ENCODE measurements at places on chromosomes 4 and X.

- DNase-seq, result no peak
Measured at GRCh38 chr4:55637272-55637820, 1.2 kb upstream of the NMU start.

DNA sequence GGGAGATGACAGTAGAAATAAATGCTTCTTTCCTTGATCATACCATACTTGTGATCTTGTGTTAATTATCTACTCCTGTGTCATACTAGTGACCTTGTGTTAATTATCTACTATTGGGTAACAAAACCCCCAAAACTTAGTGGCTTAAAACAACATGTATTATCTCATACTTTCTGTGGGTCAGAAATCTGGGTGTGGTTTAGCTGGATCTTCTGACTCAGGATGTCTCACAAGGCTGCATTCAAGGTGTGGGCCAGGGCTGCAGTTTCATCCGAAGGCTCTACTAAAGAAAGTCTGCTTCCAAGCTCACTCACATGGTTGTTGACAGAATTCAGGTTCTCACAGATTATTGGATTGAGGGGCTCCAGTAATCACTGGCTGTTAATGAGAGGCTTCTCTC lies 70.3 kb upstream of the NDP start:
- DNase-seq, result no peak

DNA sequence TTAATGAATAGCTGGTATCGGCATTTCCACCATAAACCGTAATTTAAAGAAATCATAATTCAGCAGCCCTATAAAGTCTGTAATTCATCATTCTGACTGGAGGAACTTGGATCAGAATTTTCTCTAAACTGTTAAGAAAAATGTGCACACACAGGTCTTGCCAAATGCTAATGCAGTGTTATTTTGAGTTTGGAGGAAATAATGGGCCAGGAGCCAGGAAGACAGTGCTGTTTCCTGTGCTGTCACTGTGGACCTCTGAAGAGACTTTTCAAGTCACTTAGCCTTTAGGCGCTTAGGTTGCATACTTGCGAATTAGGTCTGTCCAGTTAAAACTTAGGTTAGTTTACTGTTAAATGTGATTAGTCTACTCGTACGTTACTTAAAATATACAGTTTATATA lies 137.5 kb upstream of the ANXA3 start:
- DNase-seq, result no peak

GRCh38 chr4:16026160-16026761 lies 57.6 kb downstream of the PROM1 start:
- DNase-seq, result peak; percentile 22

DNA sequence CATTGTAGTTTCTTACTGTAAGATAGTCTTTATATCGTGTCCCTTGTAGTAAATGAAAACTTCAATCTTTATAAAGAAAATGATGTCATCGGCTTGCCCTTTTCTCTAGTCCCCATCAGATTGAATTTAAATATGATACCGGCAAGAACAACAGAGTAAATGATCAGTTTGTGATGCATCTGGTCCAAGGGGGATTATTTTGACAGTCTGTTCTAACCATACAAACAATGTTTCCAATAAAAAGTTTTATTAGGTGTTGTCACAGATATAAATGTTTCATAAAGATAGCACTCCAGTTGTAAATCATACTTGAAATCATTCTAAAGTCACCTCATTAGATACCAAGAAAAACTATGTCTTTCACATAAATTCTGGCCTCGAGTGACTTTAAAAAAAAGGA lies 72.3 kb downstream of the SLC9A6 start:
- DNase-seq, result no peak

- DNase-seq, result no peak
Measured at GRCh38 chr4:153771046-153771445, 11.2 kb upstream of the RNF175 start.

GRCh38 chr4:3880615-3881120 lies 114.5 kb downstream of the ADRA2C start:
- peak; percentile 23 for DNase-seq

DNA sequence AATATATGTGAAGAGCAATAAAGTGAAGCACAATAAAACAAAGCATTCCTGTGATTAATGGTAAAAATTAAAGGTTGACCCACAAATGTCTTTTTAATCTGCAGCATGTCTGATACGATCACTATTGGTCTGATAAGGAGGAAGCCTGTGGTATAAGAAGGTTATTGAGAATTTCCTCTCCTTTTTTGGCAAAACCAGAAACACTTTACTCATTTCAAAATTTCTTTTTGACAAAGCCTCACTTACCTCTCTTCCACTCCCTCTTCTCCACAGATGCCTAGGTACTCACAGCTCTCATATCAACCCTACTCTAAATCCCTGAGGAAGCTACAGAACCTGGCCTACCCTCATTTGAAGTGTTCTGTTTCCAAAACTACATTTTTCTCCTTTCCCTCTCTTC lies 56.1 kb downstream of the TSPAN5 start:
- no peak for DNase-seq

- DNase-seq, result no peak
Measured at GRCh38 chr4:141642711-141643110, 6.3 kb downstream of the IL15 start.

GRCh38 chrX:121283921-121284320 lies 236.5 kb downstream of the GLUD2 start:
- DNase-seq, result no peak

- no peak for DNase-seq
Measured at GRCh38 chr4:83208371-83209365, 75.9 kb downstream of the COQ2 start.

- DNase-seq, result no peak
Measured at GRCh38 chrX:2484256-2484655, 16.5 kb downstream of the DHRSX start.

DNA sequence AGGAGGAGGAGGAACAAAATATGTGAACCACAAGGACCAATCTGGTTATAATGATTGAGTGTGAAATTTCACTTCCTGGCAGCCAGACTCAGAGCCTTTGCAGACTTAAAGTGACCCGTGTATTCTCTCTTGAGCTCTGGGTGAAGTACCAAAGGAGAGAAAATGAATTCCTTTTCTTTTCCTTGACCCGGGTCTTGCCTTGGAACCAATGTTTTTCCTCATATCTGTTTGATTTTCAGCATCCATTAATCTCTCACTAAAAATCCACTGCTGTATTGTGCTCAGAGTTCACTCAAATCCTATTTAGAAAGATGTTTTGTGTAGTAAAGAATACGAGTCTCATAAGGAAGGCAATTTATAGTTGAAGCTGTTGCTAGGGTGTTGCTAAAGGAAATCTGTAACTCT lies 78.3 kb upstream of the C1QTNF7 start:
- DNase-seq, result no peak

DNA sequence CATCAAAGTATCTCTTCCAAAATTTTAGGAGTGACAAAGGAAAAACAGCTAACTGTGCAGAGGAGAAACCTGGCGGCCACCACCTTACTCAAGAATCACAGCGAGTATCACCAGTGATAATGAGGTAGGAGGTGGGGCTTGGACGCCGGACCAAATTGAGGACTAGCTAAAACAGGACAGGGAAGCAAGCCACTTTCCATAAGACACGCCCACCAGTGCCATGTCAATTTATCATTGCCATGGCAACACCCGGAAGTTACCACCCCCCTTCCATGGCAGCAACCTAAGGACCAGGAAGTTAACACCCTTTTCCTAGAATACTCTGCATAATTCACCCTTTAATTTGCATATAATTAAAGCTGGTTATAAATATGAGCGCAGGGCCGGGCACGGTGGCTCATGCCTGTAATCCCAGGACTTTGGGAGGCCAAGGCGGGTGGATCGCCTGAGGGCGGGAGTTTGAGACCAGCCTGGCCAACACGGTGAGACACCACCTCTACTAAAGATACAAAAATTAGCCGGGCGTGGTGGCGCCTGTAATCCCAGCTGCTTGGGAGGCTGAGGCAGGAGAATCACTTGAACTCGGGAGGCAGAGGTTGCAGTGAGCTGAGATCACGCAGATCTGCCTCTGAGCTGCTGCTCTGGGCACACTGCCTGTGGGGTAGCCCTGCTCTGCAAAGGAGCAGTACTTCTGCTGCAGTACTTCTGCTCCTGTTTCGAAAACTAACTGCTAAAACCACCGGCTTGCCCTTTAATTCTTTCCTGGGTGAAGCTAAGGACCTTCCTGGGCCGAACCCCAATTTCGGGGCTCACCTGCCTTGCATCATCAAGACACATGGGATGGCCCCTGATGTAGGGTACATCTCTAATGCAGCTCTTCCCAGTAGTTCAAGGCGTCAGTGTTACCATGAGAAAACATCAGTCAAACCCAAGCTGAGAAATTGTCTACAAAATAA lies 116.7 kb downstream of the HMX1 start:
- no peak for DNase-seq

GRCh38 chr4:8793571-8794160 lies 78.0 kb downstream of the HMX1 start:
- DNase-seq, result no peak

- DNase-seq, result peak; percentile 73
Measured at GRCh38 chrX:72498782-72499181, 73.9 kb downstream of the HDAC8 start.

GRCh38 chrX:14923761-14924160 lies 50.5 kb downstream of the MOSPD2 start:
- DNase-seq, result no peak

DNA sequence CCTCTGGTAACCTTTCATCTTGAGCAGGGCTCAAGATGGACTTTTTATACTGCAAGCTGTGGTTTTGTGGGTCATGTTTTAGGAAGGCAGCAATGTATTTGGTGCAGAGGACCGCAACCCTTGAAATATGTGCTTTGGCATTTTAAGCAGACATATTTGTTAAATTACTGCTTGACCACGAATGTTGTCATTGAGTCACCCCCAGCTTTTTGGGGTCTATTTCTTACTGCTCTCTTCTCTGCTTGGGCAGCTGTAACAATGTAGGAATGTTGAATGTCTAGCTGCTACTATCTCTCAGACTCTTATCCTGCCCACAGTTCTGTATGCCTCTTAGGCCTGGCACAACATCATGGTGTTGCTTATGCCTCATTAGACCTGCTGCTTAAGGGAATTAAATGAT lies 6.0 kb downstream of the RBPJ start:
- DNase-seq, result no peak

- DNase-seq, result peak; percentile 72
Measured at GRCh38 chrX:149010853-149011224, 494.3 kb downstream of the IDS start.

DNA sequence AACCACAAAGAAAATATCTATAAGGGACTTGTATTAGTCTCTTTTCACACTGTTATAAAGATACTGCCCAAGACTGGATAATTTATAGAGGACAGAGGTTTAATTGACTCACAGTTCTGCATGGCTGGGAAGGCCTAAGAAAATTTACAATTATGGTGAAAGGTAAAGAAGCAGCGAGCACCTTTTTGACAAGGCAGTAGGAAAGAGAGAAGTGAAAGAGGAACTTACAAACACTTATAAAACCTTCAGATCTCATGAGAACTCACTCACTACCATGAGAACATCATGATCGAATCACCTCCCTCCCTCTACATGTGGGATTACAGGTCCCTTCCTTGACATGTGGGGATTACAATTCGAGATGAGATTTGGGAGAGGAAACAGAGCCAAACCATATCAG lies 856.0 kb downstream of the TRAM1L1 start:
- no peak for DNase-seq

DNA sequence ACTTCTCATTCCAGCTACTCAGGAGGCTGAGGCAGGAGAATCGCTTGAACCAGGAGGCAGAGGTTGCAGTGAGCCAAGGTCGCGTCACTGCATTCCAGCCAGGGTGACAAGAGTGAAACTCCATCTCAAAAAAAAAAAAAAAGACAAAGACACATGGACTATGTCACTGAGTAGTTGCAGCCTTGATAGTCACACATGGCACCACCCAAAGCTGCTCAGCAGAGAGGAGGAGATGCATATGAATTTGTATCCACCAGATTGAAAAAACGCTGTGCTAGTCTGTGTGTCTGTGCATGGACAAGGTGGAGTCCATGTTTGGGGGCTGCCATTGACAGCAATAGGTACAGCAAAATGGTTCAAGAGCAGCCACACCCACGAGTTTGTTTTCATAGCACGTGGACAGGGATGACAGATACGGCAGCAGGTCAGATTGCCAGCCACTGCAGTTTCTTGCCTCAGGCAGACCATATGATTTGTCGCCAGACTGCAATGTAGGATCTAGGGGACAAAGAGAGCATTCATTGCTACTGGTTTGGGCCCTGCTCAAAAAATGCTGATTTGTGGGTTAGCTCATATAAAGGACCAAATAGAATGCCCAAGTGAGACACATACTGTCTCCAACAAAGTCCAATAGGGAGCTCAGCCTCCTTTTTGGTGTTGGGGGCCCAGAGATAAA lies 89.9 kb downstream of the CEP135 start:
- no peak for DNase-seq

GRCh38 chr4:177066746-177067145 lies 242.9 kb upstream of the NEIL3 start:
- DNase-seq, result no peak

GRCh38 chr4:52173470-52174045 lies 122.5 kb downstream of the SPATA18 start:
- DNase-seq, result no peak

- no peak for DNase-seq
Measured at GRCh38 chrX:56813318-56813837, 84.3 kb downstream of the NBDY start.

DNA sequence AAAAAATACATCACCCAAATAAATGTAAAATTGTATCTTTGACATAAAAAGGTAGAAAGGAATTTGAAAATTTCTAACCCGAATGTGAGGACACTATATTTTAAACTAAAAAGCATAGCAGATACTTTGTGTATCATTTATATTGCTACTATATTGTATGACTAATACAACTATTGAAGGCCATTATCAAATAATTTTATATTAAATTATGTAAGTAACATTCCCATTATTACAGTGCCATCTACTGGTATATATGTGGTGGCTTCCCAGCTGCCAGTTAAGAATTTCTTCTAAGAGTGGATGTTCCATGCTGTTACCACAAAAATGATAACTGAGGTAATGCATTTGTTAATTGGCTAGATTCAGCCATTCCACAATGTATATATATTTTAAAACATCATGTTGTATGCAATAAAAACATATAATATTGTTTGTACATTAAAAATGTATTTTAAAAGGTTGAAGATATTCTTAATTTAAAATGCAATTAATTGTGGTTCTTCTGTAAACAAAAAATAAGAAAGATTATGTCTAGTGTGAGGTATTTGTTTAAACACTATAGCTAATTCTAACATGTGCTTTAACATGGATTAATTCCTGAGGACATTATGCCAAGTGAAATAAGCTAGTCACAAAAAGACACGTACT lies 65.3 kb downstream of the EGF start:
- no peak for DNase-seq

GRCh38 chr4:36919721-36920120 lies 324.8 kb upstream of the NWD2 start:
- DNase-seq, result no peak

- DNase-seq, result no peak
Measured at GRCh38 chr4:3368334-3368733, 73.4 kb upstream of the HGFAC start.

GRCh38 chrX:10628906-10629305 lies 8.5 kb upstream of the MID1 start:
- no peak for DNase-seq

DNA sequence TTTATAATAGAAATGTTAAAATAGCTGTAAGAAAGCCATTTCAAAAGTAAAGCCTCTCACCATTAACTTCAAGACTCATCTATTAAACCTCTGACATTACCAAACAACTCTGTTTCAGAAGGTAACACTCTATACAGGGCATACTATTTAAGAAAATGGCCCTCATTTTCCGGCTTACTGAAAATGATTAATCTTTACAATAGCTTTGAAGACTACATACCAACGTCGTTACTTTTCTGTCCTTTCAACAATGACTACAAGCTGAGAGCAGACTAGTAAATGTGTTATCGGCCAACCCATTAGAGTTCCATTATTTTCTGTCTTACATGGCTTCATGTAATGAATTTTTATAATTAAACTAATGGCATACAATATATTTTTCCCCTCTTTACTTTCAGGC lies 593.6 kb upstream of the FTHL17 start:
- DNase-seq, result no peak
